ENCODE measurements at places on chromosomes 5 and 9.
A peak's percentile ranks its signal among the peaks of the same experiment; 100 is the strongest.

DNA sequence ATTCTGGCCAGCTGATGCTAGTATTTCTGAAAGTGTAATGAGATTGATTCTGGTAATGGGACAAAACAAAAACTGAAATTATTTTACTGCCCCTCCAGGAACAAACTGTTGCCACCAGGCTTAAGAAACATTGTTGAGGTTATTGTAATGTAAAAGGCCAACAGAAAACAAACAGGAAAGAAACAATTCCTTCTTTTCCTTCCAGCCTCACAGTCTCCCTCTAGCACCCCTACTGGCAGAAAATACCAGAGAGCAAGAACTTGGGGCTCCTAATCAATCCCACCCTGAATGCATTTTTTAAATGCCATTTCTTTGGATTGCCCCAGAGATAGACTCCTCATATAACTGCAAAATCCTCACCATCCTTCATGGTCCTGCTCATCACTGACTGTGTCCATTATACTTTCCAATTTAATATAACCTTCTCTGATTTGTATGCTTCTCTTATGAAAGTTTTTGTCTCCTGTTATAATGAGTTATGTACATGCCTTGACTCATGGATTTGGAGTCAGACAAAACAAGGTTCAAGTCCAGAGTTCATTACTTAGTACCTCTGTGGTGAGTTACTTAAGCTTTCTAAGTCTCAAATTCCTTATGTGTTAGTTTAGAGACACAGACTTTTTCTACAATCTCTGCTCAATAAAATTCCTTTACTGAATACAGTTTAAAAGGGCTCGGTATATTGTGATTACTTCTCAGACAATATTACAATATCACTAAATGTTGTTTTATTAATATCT lies 157.9 kb upstream of the FBN2 start:
- DNase-seq: no peak

DNA sequence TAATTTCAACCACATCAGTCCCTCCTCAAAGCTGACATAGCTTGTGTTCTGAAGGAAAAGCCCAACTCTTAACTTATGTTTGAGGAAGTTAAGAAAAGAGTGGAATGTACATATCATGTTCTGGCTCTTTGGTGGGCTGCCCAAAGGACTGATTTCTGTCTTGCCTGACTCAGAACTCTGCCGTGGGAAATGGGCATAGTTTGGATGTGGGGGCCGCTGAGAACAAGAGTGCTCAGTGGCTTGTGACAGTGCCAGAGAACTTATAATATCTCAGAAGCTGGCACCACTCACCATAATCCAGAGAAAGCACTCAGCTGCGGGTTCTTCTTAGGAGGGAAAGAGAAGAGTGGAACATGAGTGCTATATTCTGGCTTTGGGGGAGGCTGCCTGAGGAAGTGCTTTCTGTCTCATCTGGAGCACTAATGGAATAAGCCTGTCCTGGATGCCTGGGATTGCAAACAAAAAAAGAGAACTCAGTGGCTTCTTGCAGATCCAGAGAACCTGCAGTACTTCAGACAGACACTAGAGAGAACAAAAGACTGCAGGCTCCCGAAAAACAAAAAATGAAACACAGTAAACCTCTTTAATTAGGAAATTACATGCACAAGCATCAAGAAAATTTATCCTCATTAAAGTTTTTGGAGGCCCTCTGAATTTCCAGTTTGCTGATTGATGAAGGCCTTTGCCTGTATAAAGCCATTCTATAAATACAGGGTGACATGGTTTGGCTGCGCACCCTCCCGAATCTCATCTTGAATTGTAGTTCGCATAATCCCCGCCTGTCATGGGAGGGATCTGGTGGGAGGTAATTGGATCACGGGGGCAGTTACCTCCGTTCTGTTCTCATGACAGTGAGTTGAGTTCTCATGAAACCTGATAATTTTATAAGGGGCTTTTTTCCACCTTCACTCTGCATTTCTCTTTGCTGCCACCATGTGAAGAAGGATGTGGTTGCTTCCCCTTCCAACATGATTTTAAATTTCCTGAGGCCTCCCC lies 207.0 kb downstream of the DMAC1 start:
- no peak for DNase-seq

GRCh38 chr5:54083851-54084250 lies 226.5 kb downstream of the ARL15 start:
- no peak for DNase-seq

- no peak for DNase-seq
Observed at GRCh38 chr5:10351199-10351905, 2.1 kb upstream of the MARCHF6 start.

DNA sequence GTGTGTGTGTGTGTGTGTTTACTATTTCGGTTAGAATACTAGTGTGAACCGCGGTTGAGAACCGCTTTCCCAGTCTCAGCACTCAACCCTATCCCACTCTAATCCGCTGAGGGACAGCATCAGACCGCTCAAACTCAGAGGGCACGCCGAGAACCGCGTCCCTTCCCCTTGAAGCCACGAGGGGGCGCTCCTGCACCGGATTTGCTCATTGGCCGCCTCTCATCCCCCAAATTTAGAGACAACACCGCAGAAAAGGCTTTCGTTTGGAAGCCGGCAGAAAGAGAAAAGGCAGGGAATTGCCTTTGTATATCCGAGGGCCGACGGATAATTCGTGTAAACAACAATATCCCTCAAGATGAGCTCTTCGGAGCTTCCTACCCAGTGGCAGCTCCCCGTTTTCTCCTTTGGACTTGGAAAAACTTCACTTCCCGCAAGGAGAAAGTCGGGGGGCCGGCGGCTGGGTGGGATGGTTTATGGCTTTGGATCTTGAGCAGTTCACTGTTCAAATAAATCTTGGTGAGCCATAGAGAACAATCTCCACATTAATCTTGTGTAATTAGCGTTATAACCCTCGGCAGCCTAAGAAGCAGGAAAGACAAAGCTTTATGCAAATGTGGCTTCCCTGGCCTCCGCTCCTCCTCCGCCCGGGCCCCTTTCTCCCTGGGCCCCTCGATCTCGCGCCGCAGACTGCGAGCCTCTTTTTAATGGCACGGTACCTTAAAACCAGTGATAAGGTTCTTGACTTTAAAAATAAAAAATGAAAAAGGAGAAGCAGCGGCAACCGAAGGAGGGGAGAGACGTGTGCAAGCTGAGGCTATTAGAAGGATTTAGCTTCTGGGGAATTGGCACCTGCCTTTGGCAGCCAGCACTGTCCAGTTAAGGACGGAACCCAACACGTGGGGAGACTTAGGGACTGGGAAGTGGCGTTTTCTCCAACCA lies 296.8 kb downstream of the PARP8 start:
- DNase-seq: peak; percentile 30

DNA sequence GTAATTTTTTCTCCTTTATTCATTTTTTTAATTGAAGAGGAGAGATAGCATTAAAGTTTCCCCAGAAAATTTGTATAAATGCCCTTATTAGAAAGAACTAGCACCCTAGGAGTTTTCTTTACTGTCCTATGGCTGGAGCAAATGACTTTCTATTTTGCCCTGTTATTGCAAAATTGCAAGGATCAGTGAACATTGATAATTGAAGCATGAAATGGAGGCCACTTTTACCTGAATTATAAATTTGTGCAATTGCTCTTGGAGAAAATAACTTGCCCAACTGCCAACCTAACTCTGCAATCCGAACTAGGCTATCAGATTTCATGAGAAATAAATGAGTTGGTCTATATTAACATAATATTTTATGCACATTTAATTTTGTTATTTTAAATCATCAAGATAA lies 111.9 kb downstream of the MTRR start:
- no peak for DNase-seq

DNA sequence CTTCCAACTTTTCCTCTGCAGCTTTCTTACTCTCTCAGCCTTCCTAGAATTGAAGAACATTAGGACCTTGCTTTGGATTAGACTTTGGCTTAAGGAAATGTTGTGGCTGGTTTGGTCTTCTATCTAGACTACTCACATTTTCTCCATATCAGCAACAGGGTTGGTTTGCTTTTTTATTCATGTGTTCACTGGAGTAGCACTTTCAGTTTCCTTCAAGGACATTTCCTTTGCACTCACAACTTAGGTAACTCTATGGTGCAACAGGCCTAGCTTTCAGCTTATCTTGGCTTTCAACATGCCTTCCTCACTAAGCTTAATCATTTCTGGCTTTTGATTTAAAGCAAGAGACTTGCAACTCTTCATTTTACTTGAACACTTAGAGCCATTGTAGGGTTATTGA lies 153.1 kb downstream of the CCDC192 start:
- no peak for DNase-seq

DNA sequence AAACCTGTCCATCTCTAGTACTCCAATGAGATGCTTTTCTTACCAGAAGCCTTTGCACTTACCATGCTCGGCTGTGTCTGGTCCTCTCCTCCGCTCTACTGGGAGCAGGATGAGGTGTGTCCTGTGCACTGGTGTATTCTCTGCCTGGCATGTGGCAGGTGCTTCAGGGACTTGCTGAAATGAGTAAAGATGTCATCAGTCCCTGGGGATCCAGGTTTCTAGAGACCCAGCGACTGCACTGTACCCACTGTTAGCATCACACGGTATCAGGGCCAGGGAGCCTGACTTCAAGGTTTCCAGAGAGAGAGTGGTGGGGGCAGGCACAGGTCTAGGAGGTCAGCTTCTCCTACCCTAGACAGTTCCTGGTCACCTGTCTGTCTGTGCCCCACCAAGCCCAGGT lies 10.5 kb downstream of the PTTG1 start:
- no peak for DNase-seq

- DNase-seq: no peak
Observed at GRCh38 chr9:70811638-70812037, 309.8 kb downstream of the TRPM3 start.

DNA sequence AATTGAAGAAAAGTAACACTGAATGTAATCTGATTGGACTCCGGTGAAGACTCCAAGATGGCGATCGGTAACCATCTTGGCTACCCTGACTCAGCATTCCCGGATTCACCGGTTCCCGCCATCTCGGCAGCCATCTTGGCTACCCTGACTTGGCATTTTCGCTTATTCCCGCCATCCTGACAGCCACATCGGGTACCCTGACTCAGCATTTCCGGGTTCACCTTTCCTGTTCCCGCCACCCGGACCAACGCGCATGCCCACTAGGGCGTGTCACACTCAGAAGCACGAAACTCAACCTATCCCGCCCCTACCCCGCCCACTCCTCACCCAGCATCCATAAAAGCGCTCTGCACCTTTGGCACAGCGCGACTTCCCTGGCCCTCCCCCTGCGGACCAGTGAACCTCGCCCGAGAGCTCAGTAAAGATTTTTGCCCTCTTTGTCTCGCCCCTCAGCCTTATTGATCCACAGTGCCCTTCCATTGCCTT lies 17.2 kb downstream of the SPTLC1 start:
- DNase-seq: peak; percentile 65

- no peak for DNase-seq
Observed at GRCh38 chr9:121692606-121693387, 41.4 kb downstream of the DAB2IP start.

- no peak for DNase-seq
Observed at GRCh38 chr9:31519011-31519410, 865.4 kb upstream of the ACO1 start.

- no peak for DNase-seq
Observed at GRCh38 chr5:141503681-141504080, 14.8 kb downstream of the PCDHGC5 start.

- DNase-seq: no peak
Observed at GRCh38 chr5:14599476-14600127, 18.0 kb downstream of the OTULINL start.

DNA sequence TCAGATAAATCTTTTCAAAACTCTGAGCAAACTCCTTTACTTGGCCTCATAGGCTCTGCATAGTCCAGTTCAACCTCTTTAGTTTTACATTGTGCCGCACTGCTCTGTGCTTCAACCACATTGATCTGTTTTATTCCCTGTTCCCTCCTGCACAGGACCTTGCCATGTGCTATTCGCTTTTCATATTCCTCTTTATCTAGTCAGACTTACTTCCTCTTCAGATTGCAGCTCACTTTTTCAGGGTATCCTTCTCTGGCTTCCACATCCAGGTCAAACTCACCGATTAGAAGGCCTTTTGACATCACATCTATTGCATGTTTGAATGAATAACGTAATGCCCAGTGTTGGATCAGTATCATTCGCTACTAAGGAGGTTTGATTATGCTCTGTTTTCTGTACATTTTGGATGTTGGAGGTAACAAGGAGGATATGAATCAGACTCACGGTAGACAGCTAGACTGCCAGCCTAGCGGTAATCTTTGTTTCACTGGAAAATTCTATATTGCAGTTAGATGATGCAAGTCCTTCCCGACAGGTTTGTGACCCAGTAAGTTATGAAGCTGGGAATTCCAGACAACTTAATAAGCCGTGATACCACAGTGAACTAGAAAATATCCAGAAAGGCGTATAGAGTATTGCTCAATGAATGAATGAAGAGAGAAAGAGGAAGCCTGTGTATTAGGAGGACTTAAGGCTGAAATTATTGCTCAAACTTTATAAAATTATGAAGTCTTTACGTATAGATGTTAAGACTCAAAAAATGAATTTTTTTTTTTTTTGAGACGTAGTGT lies 65.7 kb downstream of the IQGAP2 start:
- DNase-seq: no peak

- DNase-seq: no peak
Observed at GRCh38 chr5:153523211-153523610, 32.7 kb downstream of the GRIA1 start.

DNA sequence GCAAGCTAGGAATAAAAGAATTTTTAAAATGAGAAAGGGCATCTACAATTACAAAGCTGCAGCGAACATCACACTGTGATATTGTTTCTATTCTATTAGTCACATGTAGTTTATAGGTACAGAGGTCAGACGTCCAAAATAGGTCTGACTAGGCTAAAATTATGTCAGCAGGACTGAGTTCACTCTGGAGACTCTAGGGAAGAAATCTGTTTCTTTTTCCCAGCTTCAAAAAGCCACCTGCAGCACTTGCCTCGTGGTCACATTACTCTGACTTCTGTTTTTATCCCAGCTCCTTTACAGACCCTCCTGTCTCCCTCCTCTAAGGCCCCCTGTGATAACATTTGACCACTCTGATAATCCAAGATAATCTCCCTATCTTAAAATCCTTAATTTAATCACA lies 5.1 kb upstream of the CKS2 start:
- no peak for DNase-seq

DNA sequence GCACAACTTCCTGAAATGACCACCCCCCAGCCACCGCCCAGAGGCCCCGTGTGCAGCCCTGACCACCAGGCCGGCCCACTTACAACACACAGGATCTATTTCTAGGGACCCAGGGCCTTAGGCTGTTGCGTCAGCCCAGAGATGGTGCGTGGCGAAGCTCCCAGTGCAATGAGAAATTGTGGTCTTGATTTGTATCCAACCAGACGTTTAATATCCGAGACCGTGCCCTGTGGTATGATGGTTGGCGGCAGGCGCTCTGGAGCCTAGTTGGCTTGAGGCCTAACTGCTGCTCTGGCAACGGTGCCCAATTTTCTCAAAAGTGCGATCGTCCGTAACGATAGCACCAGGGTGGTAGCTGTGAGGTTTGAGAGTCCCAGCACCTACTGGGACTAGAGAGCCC lies 32.6 kb upstream of the SLC6A19 start:
- DNase-seq: no peak

GRCh38 chr9:31542384-31543055 lies 841.9 kb upstream of the ACO1 start:
- no peak for DNase-seq

DNA sequence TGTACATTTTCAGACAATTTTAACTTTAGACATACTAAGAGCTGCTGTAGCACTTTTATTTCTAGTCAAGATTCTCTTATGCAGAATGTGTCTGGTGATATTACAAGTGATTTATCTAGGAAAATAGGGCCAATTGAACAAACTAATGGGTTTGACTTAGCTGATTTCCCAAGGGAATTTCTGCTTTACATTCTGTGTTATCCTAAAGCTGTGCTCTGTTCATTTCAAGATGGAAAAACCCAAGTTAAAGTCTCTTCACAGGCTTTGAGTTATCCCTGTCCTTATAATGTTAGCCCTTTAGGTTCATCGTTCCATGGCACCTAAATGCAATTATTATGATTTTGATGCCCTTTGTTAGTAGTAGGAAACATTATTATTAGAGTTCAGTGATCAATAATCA lies 704.9 kb upstream of the CDH18 start:
- DNase-seq: no peak
